ENCODE measurements at places on chromosomes 12 and 14. TPM values are rescaled to one million over a fixed set of nuclear protein-coding genes. Genes with fewer than 3 reads are reported as not detected.

CLEC9A gene
- not detected for total RNA-seq

TMEM179 gene
- not detected for total RNA-seq

KLRF1 gene
- not detected for total RNA-seq

DNA sequence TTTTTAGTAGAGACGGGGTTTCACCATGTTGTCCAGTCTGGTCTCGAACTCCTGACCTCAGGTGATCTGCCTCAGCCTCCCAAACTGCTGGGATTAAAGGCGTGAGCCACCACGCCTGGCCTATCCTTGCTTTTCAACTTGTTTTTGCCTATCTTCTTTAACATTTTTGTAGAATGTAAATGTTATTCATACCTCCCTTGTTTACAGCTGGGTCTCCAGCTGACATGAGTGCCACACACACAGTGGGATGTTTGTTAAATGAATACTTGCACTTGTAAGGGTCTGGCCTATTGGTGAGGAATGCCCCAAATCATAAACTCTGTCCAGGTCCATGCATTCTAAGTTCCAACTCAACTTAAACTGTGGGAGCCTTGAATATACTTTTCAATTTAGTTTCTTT, 176.3 kb downstream of the ANO4 start:
- no peak for DNase-seq

DNA sequence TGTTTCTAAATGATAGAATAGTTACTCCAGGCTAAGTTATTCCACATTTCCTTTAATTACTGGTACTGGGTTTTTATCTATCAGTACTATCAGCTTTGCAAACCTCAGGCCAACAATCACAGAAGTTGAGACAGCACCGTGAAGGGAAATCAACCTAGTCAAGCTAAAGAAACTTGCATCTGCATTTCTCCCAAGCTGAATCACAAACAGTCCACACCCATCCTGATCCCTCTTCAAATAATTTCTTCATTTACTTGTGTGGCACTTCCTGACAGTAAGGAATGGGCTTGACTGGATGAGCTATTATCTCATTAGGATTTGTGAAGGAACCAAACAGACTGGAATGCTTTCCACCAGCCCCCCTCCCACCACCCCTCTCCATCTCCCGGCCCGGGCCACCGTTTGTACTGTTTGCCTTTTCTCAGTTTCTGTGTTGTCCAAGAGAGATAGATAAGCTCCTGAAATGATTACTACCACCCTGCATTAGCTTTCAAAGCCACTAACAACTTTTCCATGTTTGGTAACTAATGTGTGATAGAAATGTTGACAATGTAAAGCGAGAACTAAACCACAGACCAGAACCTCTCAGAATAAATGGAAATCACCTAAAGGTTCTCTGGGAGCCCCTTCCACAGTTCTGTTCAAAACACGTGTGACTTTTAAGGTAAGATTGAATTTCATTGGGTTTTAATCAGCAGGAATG, 236.3 kb downstream of the SLC25A21 start:
- no peak for DNase-seq

GRCh38 chr12:6796576-6796975, 7.2 kb downstream of the CD4 start:
- no peak for DNase-seq

DNA sequence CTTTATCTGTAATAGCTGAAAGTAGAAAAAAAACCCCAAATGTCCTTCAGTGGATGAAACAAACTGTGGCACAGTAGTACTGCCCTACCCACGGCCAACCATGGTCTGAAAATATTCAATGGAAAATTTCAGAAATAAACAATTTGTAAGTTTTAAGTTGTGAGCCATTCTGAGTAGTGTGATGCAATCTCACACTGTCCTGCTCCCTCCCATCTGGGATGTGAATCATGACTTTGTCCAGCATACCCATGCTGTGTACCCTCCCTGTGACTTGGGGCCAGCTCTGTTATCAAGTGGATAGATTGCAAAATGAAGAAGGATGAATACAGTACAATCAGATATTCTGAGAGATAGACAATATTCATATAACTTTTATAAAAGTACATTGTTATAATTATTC, 106.2 kb downstream of the SMOC1 start:
- DNase-seq = no peak

- DNase-seq = no peak
Measured at GRCh38 chr12:15631007-15631715, 158.0 kb downstream of the EPS8 start.

DNA sequence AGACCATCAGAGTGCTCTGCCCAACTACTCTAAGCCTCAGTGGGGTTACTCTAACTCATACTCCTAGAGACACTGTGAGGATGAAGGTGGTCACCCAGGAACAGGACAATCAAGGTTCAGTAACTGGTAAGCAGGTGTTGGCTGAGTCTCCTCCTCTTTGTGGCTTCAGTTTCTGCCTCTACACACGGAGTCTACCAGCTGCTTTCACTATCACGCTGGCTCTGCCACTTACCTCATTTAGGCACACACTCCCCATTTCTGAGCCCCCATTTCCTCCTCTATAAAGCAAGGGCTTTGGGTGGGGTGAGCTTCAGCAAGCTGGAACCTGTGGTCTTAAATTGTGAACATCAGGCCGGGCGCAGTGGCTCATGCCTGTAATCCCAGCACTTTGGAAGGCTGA, 7.3 kb upstream of the TCHP start:
- no peak for DNase-seq

- peak; percentile 84 for DNase-seq
Measured at GRCh38 chr12:67268335-67268895, 743 bp upstream of the CAND1 start.

DNA sequence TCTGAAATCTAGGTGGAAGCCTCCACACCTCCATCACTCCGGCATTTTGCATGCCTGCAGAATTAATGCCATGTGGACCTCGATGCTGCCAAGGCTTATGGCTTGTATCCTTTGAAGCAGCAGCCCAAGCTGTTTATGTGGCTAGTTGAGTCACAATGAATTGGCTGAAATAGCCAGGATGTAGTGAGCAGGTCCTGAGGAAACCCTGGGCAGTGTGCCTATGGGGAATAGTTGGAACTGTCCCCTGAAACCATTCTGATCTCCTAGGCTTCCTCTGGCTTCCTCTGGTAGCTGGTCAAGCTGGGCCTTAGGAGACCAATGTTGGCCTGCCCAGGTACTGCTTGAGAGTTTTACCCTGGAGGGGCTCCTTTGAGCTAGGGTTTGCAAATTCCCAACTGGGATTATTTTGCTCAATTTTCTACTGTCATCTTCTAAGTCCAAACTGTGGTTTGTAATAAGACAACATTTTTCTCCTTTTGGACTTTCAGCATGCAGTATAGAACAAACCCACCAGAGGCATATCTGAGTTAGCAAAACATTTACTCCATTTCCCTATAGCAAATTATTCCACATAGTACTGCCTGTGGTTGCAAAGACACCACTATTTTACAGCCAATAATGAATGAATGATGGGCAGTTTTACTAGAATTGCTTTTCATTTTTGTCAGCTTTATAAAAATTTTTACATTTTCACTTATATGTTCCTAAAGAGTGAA, 85.1 kb upstream of the AMIGO2 start:
- DNase-seq = no peak

GRCh38 chr14:87030197-87030596, 962.8 kb downstream of the GALC start:
- no peak for DNase-seq

GRCh38 chr12:25546318-25546717, 6.8 kb downstream of the LMNTD1 start:
- DNase-seq = no peak

GRCh38 chr12:15336768-15337553, 14.7 kb downstream of the PTPRO start:
- DNase-seq = no peak

GRCh38 chr14:32003585-32003984, 73.5 kb upstream of the ARHGAP5 start:
- DNase-seq = no peak

All from ovary (tissue), 10 donors.